ENCODE measurements at places on chromosomes 6 and 20.

DNA sequence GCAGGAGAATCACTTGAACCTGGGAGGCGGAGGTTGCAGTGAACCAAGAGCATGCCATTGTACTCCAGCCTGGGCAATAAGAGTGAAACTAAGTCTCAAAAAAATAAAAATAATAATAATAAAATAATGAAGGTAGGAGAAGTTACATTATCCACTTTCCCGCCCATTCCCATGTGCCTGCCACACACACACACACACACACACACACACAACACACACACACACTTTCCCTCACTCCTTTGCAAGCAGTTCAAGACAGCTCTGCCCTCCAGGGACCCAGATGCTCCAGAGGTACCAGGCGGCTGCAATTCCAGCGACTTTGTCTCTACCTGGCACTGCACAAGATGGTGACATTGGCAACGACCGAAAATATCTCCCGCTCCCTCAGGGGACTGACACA is 224.8 kb upstream of the JARID2 start:
- no peak for DNase-seq

DNA sequence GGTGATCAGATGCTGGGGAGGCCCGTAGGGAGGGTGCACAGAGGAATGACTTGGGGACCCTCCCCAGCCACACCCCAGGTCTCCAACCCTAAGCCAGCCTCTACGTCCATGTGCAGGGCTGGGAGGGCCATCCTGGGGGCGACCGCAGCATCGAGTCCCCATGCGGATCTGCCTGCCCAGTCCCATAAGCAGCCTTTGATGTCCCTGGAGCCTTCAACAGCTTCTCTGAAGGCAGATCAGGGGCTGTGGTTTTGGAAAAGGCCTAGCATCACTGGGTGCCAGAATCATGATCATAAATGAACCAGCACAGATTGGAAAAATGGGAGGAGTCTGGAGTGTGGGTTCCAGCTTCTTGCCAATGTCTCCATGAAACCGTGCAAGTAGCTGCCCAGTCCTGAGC is 22.9 kb downstream of the TOX2 start:
- no peak for DNase-seq

DNA sequence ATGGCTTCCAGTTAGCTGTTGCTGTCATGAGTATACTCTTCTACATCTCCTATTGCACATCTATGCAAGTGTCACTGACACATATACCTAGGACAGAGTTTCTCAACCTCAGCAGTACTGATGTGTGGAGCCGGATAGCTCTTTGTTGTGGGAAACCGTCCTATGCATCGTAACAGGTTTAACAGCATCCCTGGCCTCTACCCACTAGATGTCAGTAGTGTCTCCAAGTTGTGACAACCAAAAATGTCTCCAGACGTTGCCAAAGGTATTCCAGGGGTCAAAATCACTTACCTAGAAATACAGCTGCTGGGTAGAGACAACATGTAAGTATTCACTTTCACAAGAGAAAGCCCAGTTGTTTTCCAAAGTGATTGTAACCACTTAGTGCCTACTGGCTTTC is 637.6 kb downstream of the RNF144B start:
- DNase-seq: peak; percentile 29

GRCh38 chr6:1620504-1621069 is 10.9 kb downstream of the FOXC1 start:
- no peak for DNase-seq

- DNase-seq: no peak
Observed at GRCh38 chr6:54865091-54865631, 18.6 kb downstream of the FAM83B start.

DNA sequence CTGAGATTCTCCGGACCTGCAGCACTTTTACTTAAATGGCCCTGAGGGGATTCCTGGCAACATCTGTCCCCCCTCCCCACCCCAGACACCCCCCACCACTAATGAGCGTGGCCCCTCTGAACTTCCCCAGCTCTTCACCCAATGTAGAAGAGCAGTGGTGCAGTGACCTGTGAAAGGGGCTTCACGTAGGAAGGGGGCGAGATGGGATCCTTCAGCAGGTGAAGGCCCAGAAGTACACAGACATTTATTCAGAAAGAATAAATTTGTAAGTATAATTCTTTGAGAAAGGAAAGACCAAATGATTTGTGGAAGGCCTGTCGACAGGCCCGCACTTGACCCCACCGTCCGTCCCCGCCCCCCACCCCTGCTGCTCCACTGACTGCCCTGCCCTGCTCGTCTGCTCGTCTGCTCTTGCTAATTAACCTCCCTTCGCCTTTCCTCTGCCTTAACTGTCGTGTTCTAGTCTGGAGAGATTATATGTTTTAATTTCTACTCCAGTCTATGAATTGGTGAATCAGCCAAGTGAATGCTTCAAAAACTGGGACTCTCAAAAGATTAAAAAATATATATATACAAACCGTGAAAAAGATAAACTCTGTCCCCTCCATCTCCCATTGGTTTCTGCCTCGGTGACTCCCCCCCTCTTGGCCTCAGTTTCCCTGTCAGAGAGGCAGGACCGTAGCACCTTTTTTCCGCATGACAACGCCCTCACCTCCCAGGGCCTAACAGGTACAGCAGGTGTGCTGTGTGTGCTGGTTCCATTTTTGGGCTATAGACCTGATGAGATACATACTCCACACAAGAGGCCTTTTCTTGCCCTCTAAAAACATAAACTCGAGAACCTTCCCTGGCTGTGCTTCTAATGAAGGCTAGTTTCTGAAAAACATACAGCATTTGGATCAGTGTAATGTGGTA is 49.2 kb downstream of the GNAS start:
- no peak for DNase-seq
